ENCODE measurements at places on chromosomes 5 and 9. TPM values are rescaled to one million over a fixed set of nuclear protein-coding genes. Genes with fewer than 3 reads are reported as not detected.

DNA sequence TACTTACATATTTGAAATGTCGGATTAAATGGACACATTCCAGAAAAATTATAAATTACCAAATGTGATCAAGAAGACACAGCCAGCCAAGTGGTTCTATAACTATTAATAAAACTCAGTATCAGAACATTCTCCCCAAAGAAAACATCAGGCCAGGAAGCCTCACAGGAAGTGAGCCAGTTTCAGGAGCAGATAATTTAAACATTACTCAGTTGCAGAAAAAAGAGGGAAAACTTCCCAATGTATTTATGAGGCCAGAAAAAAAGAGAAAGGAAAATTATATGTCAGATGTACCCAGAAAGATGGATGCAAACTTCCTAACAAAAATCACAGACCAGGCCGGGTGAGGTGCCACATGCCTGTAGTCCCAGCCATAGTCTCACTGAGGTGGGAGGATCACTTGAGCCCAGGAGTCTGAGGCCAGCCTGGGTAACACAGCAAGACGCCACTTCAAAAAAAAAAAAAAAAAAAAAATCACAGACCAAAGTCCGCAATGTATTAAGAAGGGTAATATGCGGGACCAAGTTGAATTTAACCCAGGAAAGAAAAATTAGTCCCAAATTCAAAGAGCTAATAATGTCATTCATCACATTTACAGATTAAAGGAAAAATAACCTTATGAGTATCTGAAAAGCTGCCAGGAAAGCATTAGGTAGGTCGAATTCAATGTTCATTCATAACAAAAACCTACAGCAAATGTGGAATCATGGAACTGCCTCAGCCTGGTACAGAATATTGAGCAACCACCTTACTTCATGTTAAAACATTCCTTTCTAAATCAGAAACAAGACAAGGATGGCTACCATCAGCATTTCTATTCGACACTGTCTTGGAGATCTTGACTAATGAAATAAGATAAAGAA, 37.2 kb upstream of the NRARP start:
- H3K27ac ChIP-seq: no peak overlapping the region
- no peaks in the 10 kb centered on the region for H3K36me3 ChIP-seq
- no peak for DNase-seq
- H3K4me1 ChIP-seq: peaks cover 5% of the 10 kb centered on the region
- H3K4me3 ChIP-seq: no peak overlapping the region
- no peaks in the 10 kb centered on the region for H3K27me3 ChIP-seq

- H3K27me3 ChIP-seq: peaks cover 4% of the 10 kb centered on the region
- no peak overlapping the region for H3K4me3 ChIP-seq
- H3K27ac ChIP-seq: no peak overlapping the region
- no peak for DNase-seq
Observed at GRCh38 chr9:78438780-78439179, 141.9 kb downstream of the PSAT1 start.

DNA sequence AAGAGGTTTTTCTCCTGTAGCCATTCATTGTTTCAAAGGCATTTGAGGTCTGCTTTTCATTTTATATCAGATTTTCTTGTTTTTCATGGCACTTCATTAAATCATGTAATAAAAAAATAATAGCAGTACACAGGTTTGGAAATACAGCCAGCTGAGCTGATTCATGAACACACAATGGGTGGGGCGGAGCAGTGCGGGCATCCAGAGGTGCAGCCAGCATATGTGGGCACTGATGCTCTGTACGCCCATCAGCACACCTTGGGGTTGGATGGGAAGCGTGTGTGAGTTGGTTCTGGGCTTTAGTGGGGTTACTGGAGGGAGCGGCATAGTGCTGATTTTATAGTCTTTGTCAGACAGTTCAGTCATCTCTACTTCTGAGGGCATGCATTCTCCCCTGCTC, 54.2 kb upstream of the IRX4 start:
- no peak overlapping the region for H3K27ac ChIP-seq
- no peaks in the 10 kb centered on the region for H3K36me3 ChIP-seq
- H3K4me1 ChIP-seq: no peaks in the 10 kb centered on the region
- H3K4me3 ChIP-seq: no peak overlapping the region
- H3K27me3 ChIP-seq: peaks cover 24% of the 10 kb centered on the region

DNA sequence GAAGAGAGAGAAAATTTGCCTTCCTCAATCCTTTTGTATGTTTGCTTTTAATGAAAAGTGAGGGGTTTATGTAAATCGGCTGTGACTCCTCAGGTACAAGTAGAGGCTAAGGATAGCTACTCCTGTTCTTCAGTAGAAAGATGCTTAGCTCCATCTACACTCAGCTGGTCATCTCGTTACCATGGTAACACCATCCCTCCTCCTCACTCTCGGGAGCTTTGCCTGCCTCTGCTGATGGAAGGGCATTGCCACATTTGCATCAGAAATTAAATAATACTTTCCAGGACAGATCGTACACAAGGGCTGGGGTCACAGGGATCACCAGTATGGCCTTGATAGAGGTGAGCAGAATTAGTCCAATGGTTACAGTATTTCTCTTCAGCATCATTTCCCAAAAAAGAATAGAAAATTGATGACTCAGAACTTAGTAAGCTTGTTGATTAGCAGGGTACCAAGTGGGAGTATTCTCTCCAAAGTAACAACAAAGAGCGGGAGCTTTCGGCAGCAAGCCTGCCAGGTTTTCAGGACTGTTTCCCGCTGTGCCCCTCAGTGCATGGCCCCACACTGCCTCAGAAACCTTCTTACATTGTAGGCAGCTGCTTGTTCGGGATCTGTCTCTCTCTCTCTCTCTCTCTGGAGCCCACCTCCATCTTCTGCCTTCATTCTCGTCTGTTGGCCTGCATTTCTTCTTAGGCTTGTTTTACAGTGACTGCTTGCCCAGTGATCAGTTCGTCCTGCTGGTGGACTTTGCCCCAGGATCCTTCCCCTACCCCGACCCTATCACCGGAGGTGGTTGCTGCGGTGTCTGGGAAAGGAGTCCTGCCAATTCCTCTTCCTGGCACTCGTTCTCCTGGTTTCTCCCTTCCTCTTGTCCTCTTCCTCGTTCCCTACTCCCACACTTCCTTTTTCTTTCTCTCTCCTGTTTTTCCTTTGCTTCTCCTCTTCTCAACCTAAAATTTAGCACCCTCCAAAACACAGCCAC, 51.9 kb upstream of the SNAPC3 start:
- H3K36me3 ChIP-seq: no peaks in the 10 kb centered on the region
- H3K27me3 ChIP-seq: peaks cover 2% of the 10 kb centered on the region
- H3K4me3 ChIP-seq: no peak overlapping the region
- no peak for DNase-seq
- H3K27ac ChIP-seq: no peak overlapping the region
- H3K4me1 ChIP-seq: peaks cover 5% of the 10 kb centered on the region

GRCh38 chr9:134367791-134368490, 41.7 kb downstream of the RXRA start:
- H3K4me3 ChIP-seq: no peak overlapping the region
- no peaks in the 10 kb centered on the region for H3K4me1 ChIP-seq
- H3K27me3 ChIP-seq: peaks cover 2% of the 10 kb centered on the region
- no peak for DNase-seq

DNA sequence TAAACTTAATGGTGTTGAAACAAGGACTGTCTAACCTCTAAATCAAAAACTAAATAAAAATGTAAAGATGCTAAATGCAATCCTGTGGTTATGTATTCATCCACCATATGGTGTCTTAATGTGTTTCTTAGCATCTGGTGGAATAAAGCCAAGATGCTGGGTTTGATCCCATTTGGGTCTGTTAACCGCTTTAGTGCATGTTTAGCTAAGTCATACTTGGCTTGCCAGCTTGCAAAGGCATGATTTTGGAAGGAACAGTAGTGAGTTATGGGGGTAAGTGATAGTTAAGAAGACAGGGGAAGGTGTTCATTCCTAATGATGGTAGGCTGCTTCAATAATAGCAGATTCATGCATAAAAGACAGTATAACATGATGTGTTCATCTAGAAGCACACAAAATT, 139.0 kb upstream of the SLC27A6 start:
- H3K4me3 ChIP-seq: no peak overlapping the region
- no peak for DNase-seq
- no peaks in the 10 kb centered on the region for H3K27me3 ChIP-seq
- H3K27ac ChIP-seq: no peak overlapping the region

- H3K27ac ChIP-seq: no peak overlapping the region
- no peak for DNase-seq
- no peaks in the 10 kb centered on the region for H3K27me3 ChIP-seq
- no peaks in the 10 kb centered on the region for H3K4me1 ChIP-seq
Observed at GRCh38 chr5:849651-850301, 1.0 kb downstream of the ZDHHC11 start.

DNA sequence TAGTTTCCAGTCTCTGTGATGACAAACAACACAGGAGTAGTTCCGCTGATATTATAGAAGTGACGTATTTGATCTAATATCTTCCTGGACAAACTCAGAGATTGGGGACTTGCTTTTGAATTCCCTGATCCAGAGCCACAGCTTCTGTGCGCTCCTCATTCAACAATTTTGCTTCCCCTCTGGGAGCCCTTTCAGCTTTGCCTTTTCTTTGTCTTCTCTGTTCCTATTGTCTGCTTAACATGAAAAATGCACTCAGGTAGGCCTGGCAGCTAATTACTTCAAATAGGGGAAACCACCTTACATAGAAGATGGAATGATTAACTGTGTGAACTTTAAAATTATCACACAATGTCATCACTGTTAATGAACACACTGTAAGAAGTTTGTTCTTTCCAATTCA, 192.9 kb downstream of the EPB41L4A start:
- no peak overlapping the region for H3K4me3 ChIP-seq
- no peak overlapping the region for H3K27ac ChIP-seq
- H3K4me1 ChIP-seq: no peaks in the 10 kb centered on the region
- H3K36me3 ChIP-seq: no peaks in the 10 kb centered on the region
- no peak for DNase-seq

DNA sequence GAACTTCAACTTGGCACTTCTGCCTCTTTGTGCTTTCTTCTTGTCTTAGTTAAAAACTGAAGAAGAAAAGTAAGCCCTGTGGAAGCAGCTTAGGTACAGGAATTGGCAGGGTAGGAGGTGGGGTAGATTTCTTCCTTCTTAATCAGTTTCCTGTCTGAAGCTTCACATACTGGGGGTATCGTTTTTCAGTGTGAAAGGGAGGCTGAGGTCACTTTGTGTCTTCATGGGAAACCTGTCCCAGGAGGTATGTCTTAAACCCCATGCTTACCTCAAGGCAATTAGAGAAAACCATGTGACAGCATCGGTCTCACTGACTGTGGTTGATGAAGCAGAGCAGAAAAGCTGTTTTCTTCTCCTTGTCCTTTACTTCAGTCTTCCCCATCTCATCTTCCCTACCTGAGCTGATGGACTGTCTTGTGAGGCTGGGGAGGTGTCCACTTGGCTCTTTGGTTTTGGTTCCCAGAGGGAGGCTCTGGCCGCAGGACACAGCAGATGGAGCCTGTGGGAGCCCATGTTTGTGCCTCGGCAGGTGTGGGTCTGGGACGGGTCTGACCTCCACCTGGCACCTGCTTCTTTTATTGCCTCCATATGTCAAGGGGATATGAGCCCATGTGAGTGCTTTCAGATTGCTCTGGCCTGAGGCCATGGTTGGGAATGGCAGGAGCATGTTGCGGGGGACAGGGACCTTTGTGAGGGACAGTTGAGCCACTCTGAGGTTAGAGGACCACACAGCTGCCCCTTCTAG, 47.0 kb downstream of the SH3GL2 start:
- H3K4me3 ChIP-seq: no peak overlapping the region
- no peaks in the 10 kb centered on the region for H3K27me3 ChIP-seq
- DNase-seq: no peak
- H3K4me1 ChIP-seq: no peaks in the 10 kb centered on the region
- no peaks in the 10 kb centered on the region for H3K36me3 ChIP-seq
- H3K27ac ChIP-seq: no peak overlapping the region

- DNase-seq: no peak
- H3K4me3 ChIP-seq: no peak overlapping the region
- no peaks in the 10 kb centered on the region for H3K27me3 ChIP-seq
- no peaks in the 10 kb centered on the region for H3K36me3 ChIP-seq
Observed at GRCh38 chr5:18805376-18805775, 1171.1 kb downstream of the TAF11L14 start.

GRCh38 chr5:31324842-31325241, 131.4 kb downstream of the CDH6 start:
- H3K4me1 ChIP-seq: no peaks in the 10 kb centered on the region
- no peaks in the 10 kb centered on the region for H3K36me3 ChIP-seq
- H3K27me3 ChIP-seq: no peaks in the 10 kb centered on the region
- DNase-seq: no peak

DNA sequence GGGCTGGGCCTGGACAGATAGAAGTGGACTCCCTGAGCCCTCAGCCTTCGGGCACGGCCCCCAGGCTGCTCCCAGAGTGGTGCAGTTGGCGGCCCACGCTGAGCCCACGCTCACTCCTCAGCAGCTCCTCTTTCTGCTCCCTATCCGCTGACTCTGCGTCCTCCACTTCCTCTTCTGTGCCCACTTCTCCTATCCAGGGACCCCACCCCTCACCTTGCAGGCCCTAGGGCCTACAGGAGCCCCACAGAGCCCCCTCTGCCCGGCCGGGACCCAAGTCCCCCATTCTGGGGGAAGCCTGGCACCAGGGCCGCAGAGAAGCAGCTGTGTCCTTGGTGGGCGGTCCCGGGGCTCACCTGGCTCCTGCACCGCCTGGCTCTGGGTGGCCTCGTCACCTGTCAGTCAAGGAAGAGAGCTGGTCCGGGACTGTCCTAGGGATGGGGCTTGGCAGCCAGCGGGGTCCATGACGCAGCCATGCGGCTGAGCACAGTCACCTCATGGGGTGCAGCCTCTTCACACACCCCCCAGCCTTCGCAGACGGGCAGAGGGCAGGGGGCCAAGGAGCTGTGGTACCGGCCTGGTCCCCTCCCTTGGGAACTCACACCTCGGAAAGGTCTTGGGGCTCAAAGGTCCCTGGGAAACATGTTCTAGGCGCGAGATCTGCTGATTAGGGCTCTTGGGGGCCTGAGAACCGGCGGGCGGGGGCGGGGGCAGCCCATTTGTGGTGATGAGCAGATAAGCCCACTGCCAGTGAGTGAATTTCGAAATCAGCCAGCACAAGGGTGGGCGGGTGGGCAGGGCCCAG, 5.4 kb upstream of the NRARP start:
- no peaks in the 10 kb centered on the region for H3K36me3 ChIP-seq
- H3K4me3 ChIP-seq: no peak overlapping the region
- no peaks in the 10 kb centered on the region for H3K27me3 ChIP-seq

- no peak for DNase-seq
- no peaks in the 10 kb centered on the region for H3K36me3 ChIP-seq
- no peak overlapping the region for H3K27ac ChIP-seq
- H3K4me3 ChIP-seq: no peak overlapping the region
Observed at GRCh38 chr9:131965103-131965502, 114.6 kb downstream of the MED27 start.

GRCh38 chr5:100303216-100303615, 232.0 kb upstream of the FAM174A start:
- H3K27ac ChIP-seq: no peak overlapping the region
- no peak for DNase-seq
- H3K4me1 ChIP-seq: no peaks in the 10 kb centered on the region
- H3K36me3 ChIP-seq: no peaks in the 10 kb centered on the region

- no peaks in the 10 kb centered on the region for H3K4me1 ChIP-seq
- no peak overlapping the region for H3K4me3 ChIP-seq
- no peaks in the 10 kb centered on the region for H3K36me3 ChIP-seq
- no peak for DNase-seq
Observed at GRCh38 chr9:109477258-109478050, 20.7 kb downstream of the PTPN3 start.

TNFSF15 gene
- total RNA-seq: 1.1 TPM

C9orf153 gene
- total RNA-seq: 0.34 TPM

CDHR2 gene
- total RNA-seq: 2.1 TPM

LEAP2 gene
- 3.7 TPM for total RNA-seq

SNCAIP gene
- not detected for total RNA-seq

S1PR3 gene
- total RNA-seq: not detected

PPP2R2B gene
- 3.0 TPM for total RNA-seq

PCDHB3 gene
- total RNA-seq: not detected

ENTREP1 gene
- not detected for total RNA-seq

PRDM12 gene
- total RNA-seq: not detected

Measured in activated CD8-positive, alpha-beta T cell treated with anti-CD3 and anti-CD28 coated beads, Interleukin-2, amount 10 ng/mL, durations not matched to agents 7 days and 5 days (primary cell).